ENCODE measurements at places on chromosomes 4 and X.

- no peak for DNase-seq
Observed at GRCh38 chrX:46978341-46979291, 66.4 kb downstream of the JADE3 start.

DNA sequence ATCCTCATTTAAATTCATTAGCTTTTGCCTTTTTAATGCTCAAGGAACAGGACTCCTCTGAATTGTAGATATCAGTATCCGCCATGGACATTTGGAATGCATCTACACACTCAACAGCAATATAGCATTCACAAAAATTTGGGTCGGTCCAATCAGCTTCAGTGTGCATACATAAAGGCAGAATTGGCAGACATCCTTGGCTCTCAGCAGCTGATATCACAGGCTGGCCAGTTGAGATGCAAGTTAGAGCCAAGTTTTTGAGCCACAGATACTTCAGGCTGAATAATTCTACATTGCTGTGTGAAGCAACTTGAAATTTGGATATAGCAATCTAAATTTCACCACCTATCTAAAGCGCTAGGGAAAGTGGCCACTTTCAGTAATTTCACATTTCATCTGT, 821.1 kb downstream of the PCDH19 start:
- no peak for DNase-seq

DNA sequence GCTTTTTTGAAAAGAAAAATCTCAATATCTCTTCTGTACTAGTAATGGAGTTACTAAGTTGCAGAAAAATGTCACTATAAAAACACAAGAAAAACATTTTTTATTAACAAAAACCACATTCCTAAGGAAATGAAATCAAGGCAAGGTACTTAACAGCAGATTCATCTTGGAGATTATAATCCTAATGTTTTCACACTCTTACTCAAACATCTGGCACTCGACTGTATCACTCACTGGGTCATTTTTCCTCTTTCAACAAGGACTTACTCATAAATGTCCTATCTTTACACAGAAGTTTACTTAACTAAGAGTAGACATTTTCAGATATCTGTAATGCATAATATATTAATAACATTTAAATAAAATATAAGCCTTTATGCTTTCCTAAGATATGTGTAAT, 216.6 kb downstream of the NR3C2 start:
- no peak for DNase-seq

- DNase-seq = no peak
Observed at GRCh38 chr4:3248811-3249661, at the start of gene MSANTD1. MSANTD1 (plus strand) TSS chr4:3249159; CDS start chr4:3249223, 64 bp downstream.

- no peak for DNase-seq
Observed at GRCh38 chrX:92213786-92214185, 434.6 kb downstream of the PCDH11X start.

DNA sequence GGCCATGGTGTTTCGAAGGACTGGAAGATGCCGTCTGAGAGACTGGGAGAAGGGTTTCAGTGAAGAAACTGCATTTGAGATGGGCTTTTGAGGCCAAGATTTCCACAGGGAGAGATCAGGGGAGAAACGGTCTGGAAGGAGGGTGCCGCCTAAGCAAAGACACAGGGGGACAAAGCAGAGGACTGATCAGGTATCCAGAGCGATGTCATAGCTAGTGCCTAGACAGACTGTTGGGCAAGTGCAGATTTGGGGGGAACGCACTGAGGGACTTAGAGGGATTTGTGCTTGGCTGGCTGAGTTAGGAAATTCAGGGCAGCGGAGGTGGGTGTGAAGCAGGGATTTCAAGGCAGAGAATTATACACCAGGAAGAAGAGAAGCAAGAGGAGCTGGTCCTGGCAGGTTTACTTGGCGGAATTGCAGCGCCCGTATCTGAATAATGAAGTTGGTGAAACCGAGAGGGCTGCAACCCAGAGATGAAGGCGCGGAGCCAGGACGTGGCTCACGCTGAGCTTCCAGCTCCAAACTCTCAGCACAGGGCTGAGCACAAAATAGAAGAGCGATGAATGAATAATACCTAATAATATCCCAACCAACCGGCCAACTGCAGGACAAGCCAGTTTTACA, 106.9 kb downstream of the MAML3 start:
- no peak for DNase-seq

DNA sequence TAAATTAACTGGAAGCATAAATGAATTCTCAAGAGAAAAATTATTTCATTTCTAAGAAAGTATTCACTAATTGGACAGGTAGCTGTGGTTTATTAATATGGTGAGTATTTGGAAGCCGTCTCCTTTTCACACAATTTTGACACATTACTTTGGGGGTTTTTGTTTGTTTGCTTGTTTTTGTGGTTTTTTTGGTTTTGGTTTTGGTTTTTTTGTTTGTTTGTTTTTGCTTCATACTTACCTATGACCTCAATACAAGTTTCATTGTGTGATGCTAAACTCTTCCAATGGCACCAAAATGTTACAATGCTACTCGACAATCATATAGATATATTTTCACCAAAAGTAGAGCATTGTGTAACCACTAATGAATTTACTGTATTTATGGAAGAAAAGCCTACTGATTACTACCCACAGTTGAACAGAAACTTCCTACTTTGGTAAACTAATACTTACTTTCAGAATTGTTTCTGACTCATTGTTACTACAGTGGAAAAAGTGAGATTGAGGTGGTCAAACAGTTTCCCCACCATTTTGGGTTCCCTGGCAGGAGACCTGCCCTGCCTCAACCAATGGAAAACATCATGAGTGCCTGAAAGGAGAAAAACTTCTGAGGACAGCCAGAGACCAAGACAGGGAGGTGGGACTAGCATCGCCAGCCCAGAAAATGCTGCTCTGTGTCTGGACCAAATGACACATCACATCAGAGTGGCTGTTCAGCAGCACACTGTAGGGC, 443.1 kb downstream of the HNRNPD start:
- DNase-seq = no peak

DNA sequence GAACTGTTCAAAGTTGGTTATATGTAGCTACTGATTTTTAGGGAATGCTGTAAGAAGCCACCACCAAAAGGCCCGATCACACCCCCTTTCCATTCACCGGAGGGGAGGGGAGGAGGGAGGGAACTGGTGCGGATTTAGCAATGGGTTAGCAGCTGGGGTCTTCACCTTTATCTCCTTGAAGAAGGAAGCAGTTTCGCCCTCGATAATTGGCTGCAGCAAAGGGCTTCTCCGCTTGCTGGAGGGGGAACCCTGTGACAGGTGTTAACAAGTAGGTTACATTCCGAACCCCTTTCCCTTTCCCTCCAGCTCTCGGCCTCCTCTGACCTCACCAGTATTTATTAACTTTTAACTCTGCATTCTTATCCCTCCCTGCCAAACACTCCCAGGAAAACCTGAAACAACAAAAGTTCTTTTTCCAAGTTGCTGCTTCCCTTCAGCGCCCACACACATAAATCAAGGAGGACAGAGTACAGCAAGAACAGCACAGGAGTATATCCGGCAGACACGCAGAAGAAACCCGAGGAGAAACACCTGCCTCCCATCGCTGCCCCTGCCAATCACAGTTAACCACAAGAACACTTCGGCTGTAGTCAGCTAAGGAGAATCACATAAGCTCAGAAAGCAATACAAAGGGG, 39.8 kb upstream of the NAP1L5 start:
- no peak for DNase-seq

DNA sequence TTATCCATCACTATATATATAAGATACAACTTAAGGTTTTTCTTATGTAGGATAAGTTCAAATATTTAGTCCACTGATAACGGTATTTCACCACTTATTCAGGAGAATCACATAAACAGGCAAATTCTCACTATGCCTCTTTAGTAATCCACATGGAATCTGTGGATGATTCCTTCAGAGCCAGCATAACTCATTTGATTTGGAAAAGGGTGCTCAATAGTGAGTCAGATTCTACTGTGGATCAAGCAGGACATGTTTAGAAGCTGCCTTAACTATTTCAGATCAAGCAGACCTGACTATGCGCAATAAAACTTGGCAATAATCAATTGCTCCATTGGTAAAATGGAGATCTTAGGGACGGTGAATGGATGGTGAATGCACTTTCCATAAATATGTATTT, 184.1 kb downstream of the CBR4 start:
- no peak for DNase-seq

- DNase-seq = no peak
Observed at GRCh38 chrX:111360839-111361238, 51.2 kb downstream of the DCX start.
